ENCODE measurements at places on chromosomes 2 and 18.
A peak's percentile ranks its signal among the peaks of the same experiment; 100 is the strongest.

GRCh38 chr2:111198701-111199100 lies 78.0 kb downstream of the BCL2L11 start:
- no peak for DNase-seq

DNA sequence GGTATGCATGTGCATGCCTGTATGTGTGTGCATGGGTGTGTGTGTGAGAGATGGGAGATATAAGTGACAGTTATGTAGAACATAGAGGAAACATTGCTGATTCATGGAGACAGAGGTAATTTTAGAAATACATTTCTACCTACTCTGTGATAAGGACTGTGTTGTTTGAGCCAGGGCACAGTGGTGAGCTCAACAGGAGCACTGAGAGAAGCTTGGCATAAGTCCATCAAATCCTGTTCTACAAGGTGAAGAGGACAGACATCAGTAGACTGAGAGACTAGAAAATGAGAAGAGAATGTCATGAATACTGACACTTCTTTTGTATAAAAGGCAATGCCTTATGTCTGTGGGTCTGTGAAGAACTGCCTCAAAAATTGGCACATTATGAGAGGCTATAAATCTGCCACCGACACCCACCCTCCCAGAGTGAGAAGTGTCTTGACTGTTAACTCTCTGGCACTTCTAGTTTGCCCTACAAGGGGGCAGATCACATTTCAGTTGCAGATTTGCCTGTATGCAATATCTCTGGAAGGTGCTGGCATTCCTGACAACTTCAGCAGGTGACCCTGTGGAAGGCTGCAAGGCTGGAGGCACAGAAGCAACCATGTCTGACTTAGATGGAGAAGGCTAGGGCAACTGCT lies 962.3 kb upstream of the NRXN1 start:
- DNase-seq: no peak

- peak; percentile 55 for DNase-seq
Observed at GRCh38 chr2:27211241-27211942, 449 bp upstream of the ATRAID start.

GRCh38 chr2:38505779-38506178 lies 96.9 kb downstream of the HNRNPLL start:
- DNase-seq: peak; percentile 46

- DNase-seq: peak; percentile 81
Observed at GRCh38 chr2:240452462-240453256, 17.2 kb downstream of the GPC1 start.

DNA sequence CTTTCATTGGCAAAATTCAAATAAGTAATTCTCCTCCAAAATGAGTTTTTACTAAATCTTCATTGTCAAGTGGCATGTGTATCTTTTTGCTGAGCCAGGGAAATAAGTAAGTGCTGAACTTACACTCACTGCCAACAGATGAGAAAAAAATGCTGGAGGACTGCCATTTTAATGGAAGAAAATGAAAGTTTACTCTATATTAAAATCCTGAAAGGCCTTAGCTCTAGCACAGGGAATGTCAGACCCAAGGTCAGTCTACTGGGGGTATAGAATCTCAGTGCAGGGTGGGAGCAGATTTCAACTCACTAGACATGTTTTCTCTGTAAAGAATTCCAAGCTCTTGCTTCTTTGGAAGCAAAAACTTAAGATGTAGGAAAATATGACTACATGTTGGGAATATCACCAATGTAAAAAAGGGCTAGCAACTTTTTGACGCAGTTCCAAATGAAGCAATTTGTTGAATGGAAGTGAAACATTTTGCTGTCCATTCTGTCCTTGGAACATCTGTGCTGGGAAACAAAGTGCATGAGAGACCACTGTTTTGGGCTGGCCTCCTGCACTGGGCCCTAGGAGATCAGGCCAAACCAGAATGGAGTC lies 127.0 kb downstream of the ST6GAL2 start:
- DNase-seq: no peak

DNA sequence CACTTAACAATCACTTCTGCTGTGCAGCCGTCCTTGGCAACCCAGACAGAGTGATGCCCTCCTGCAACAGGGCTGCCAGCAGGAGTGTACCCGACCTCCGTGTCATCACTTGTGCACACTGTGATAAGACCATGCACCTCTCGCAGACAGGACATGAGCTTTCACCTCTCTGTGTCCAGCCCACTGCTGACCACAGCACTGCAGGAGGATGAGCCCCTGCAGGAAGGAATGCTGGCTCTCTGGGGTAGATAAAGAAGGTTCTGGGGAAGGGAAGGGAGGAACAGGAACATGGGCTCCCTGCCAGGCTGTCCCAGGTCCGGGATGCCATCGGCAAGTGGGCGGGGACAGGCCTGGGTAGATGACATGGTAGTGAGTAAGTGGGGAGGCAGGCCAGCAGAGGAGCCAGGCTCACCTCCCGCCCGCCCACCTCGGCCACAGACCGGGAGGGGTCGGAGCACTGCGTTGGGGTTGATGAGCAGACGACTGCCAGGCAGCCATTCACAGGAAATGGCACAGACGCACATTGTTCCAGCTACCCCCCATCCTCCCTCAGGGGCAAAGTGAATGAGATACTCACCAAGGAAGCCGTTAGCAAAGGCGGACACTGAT lies 18.6 kb upstream of the COL6A3 start:
- peak; percentile 80 for DNase-seq

GRCh38 chr2:11377928-11378545 lies 33.6 kb upstream of the ROCK2 start:
- DNase-seq: peak; percentile 67
